Kidney (tissue), 22 donors: ENCODE measurements at places on chromosomes 4 and X. TPM values are rescaled to one million over a fixed set of nuclear protein-coding genes. Genes with fewer than 3 reads are reported as not detected.

The HHIP gene
- 2.5 TPM for polyA plus RNA-seq

The GRID2 gene
- not detected for polyA plus RNA-seq

The F8 gene
- polyA plus RNA-seq, result 15.1 TPM

The CDS1 gene
- polyA plus RNA-seq, result 13.5 TPM

The PAGE1 gene
- polyA plus RNA-seq, result not detected

The CXCR3 gene
- polyA plus RNA-seq, result 0.24 TPM

The ERAS gene
- polyA plus RNA-seq, result 0.43 TPM

The CENPI gene
- polyA plus RNA-seq, result not detected

The TMPRSS11B gene
- not detected for polyA plus RNA-seq

The PSAPL1 gene
- polyA plus RNA-seq, result not detected

The CNKSR2 gene
- 0.06 TPM for polyA plus RNA-seq

The CT47B1 gene
- not detected for polyA plus RNA-seq

The GAGE1 gene
- polyA plus RNA-seq, result not detected

The TKTL2 gene
- not detected for polyA plus RNA-seq

DNA sequence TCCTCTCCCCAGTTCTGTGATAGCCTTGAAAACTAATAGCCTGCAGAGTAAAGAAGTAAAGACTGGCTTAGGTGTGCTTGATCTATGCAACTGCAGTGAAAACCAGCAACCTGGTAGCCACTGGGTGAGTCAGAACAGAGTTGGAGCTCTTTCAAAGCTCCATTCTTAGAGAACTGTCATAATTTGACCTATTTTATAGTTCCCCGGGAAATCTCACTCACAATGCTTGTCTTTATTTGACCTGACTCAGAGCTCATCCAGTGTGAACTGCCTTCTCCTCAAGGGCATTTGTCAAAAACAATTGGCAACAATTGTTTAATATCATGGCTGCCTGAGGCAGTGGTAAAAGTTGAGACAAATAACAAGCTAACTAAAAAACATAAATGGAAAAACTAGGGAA lies 213.0 kb upstream of the NHS start:
- no peak for DNase-seq

- DNase-seq, result no peak
These were observed 40.9 kb downstream of the COX18 start for GRCh38 chr4:73028621-73029020.

DNA sequence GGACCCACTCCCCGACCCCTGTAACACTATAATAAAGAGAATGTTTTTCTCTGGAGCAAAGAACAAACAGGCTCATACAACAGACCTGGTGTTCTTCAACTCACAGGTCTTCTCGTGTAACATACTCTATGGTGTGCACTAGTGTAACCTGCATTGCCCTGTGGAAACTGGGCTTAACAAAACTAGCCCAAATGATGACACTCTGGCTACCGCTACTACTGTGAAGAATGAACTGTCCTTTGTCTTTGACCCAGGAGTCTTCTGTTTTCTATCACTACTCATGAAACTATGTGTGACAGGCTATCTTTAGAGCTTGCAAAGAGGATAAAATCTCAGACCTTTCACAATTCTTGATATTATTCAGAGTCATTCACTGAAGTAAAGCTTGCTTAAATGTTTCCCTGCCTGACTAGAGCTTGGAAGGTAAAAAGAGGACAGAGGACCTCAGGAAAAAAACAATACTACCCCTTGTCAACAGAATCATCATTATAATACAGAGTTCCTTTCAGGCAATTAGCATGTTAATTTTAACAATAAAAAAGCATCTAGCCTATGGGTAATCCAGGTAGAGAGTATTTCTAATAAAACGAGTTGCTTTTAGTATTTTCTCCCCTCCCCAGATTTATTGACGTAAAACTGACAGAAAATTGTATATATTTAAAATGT lies 59.2 kb downstream of the FSTL5 start:
- no peak for DNase-seq

DNA sequence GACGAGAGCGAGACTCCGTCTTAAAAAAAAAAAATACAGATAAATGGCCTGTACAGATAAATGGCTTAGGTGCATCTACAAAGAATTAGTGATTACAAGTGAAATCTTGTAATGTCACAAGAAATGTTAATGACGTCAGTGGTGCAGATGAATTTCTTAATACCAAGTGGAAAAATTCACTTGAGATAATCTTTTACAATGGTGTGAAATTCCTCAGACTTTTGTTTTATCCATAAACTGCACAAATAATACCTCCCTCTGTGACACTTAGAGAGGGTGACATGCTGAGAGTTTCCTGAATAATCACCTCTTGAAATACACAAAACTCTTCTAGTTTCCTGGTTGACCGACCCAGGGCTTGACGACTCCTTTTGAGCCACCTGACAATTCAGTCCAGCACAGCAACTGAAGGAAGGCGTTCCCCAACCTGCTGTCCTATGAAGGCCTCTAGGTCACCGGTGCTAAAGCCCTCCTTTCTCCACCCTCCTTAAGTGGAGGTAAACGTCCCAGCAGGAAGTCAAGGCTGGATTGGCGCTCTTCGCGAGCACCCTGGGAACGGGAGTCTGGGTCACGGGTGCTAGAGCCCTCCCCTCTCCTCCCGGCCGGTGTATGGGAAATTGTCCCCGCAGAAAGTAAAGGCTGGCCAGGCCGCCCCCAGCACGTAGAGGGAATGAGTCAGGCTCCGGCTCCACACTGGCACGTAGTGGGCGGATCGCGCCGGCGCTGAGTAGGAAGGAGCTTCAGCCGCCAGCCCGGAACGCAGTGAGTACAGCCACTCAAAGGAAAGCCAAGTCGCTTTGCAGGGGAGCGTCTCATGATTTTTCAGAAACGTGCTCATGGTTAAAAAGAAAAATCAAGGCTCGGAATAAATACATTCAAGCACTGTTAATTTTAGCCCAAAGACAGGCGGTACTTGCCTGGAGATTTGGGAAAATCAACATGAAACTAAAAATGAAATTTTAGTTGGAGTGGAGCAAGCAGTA lies at the start of gene TMEM144:
TSS of gene TMEM144 (plus strand) at position 662 of the 983 bp plus-strand sequence. CDS start 2,182 bp downstream, outside the sequence.
- DNase-seq, result peak; percentile 93

DNA sequence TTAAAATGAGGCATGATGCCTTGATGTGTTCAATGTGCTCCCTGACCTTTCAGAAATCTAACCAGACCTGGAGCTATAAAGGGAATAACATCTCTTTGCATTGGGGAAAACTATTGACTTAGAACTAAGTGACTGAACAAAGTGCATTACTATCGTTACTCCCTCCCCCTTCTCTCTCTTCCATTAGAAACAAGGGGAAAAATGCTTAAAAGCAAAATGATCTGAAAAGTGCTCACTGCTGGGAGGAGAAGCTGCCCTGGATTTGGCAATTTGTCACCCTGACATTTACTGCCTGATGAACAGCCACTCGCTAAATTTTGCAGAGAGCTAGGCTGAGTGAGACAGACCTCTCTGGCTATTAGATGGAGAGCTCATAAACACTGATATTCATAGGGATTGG lies 48.6 kb upstream of the PARM1 start:
- DNase-seq, result peak; percentile 75

GRCh38 chr4:108037884-108038283 lies 48.2 kb downstream of the HADH start:
- no peak for DNase-seq

DNA sequence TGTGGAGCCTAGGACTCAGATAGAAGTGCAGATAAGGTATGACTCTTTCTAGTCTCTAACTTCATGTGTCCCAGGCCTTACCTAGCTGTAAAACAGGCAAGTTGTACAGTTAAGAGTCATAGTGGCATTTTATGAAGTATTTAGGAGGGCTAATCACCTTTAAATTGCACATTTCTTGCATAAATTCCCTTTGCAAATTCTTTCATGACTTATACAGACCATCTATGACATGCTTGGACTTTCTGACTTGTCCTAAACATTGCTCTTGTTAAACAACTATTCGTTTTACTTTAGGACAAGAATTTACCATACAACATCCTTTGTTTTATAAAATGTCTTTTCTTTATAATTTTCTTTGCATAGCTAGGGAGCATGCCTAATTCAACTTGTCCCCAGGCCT lies 7.8 kb upstream of the RRAGB start:
- no peak for DNase-seq

- DNase-seq, result no peak
These were observed 100.2 kb upstream of the IL13RA1 start for GRCh38 chrX:118627084-118627758.

DNA sequence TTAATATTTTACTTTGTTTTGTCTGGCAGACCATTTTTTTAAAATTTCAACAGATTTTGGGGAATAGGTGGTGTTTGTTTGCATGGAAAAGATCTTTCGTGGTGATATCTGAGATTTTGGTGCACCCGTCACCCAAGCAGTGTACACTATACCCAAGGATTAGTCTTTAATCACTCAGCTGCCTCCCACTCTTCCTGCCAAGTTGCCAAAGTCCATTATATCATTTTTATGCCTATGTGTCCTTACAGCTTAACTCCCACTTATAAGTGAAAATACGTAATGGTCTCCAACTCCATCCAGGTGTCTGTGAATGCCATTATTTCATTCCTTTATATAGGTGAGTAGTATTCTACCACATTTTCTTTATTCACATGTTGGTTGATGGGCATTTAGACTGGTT lies 281.7 kb upstream of the GK2 start:
- DNase-seq, result peak; percentile 74

DNA sequence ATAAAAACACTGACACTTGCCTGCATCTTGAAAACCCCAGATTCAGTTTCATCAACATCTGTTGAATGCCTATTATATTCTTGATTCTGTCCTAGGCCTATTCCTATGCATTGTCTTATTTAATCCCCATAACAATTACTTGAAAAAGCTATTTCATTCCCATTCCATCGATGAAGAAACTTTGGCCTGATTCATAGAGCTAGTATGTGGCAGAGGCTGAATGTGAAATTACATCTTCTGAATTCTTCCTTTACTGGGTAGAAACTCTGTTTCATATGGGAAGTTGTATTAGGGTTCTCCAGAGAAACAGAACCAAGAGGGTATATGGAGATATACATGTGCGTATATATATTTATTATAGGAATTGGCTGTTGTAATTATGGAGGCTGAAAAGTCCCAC lies 35.0 kb upstream of the SLC4A4 start:
- DNase-seq, result no peak

GRCh38 chrX:13059637-13060499 lies 15.4 kb upstream of the FAM9C start:
- DNase-seq, result no peak

DNA sequence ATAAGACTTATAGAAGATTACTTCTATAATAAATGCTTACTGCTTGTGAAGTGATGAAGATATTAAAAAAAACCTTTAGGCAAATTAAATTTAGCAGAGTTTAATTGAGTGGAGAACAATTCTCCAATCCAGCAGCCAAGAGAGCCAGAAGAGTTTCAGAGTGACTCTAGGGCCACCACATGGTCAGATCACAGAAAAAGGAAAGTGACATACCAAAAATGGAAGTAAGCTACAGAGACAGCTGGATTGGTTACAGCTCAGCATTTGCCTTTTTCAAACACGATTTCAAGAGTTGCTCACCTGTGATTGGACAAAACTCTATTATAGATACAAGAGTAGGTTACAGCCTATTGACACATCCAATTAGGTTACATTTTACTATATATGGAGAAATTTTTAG lies 79.0 kb upstream of the TRAM1L1 start:
- no peak for DNase-seq

GRCh38 chr4:40840255-40840984 lies 90.7 kb downstream of the NSUN7 start:
- DNase-seq, result no peak

DNA sequence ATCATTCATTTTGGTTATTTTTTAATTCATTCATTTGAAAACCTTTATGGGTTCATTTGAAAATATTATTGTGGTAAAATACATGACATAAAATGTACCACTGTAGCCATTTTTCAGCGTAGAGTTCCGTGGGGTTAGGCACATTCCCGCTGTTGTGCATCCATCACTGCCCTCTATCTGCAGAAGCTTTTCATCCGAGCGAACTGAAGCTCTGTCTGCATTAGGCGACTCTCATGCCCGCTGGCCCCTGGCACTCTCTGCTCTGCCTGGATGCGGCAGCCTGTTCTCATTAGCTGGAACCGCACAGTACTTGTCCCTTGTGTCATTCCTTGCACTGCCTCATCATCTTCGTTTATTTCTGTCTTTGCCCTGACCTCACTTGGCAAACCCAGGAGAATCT lies 17.5 kb downstream of the CFAP99 start:
- DNase-seq, result no peak

- DNase-seq, result no peak
These were observed 7.3 kb downstream of the EMCN start for GRCh38 chr4:100510551-100510950.

DNA sequence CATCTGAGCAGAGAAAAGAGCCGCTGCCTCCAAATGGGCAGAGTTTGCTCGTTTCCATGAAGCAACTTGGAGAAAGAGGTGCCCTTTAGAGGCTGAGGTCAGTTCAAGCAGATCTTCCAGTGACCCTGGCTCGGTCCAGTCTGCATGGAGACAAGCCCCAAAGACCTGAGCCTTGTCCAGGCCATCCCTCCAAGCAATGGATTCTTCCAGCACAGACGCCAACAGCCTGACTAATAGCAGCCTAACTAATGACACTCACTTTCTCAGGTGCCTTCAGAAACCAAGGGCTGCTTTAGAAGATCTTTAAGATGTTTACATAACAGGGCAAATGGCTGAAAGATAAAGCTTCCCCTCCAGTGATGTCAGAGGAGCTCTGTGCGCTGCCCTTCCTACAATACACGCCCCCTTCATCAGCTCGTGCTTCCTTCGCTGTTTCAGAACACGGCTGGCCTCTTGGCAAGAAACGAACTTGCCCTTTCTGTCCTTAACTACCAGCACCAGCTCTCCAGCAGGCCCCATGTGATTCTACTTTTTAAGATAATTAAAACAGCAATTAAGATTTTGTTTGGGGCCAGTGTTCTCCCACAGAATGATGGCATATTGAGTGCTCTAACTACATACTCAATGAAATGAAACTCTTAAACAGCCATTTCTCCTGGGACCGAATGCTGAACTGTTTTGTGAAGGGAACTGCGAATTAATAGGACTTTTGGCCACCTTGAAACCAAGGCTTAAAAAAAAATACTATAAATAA lies 119.0 kb downstream of the GPR143 start:
- DNase-seq, result no peak

DNA sequence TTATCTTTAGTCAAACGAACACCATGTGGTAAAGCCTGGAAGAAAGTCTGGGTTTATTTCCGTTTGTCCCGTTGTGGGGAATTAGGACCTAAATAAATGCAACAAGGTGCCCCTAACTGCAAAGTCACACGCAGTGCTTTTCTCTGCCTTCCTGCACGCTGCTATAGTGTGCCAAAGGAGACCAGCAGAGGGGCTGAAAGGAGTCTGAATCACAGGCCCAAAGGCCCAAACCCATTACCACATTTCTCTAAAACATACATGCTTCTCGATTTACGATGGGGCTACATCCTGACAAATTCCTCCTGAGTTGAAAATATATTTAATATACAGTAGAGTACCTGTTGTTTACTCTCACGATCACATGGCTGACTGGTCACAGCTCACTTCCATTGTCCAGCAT lies 4.5 kb downstream of the VEGFC start:
- no peak for DNase-seq

GRCh38 chr4:1870328-1870577 lies 940 bp upstream of the NSD2 start:
- peak; percentile 91 for DNase-seq

DNA sequence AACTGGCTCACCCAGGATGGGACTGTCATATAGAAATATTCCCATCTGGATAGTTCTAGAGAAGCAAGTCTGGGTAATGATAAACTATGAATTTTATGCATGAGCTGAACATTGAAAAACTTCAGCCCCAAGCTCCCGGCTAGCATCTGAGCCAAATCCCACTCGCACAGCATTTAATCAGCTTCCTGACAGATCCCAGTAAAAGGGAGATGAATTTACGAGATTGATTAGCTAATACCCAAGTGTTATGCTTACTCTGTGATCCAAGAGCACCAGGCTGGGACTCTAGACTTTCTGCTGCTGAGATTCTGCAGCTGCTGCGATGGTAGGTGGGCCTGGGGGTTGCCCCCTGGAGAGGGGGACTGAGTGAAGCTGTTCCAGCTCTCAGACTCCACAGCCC lies 28.0 kb downstream of the FRMPD3 start:
- DNase-seq, result no peak
